Glomerular endothelial cell (primary cell): ENCODE measurements at places on chromosomes 11 and 22. TPM values are rescaled to one million over a fixed set of nuclear protein-coding genes. Genes with fewer than 3 reads are reported as not detected.

DNA sequence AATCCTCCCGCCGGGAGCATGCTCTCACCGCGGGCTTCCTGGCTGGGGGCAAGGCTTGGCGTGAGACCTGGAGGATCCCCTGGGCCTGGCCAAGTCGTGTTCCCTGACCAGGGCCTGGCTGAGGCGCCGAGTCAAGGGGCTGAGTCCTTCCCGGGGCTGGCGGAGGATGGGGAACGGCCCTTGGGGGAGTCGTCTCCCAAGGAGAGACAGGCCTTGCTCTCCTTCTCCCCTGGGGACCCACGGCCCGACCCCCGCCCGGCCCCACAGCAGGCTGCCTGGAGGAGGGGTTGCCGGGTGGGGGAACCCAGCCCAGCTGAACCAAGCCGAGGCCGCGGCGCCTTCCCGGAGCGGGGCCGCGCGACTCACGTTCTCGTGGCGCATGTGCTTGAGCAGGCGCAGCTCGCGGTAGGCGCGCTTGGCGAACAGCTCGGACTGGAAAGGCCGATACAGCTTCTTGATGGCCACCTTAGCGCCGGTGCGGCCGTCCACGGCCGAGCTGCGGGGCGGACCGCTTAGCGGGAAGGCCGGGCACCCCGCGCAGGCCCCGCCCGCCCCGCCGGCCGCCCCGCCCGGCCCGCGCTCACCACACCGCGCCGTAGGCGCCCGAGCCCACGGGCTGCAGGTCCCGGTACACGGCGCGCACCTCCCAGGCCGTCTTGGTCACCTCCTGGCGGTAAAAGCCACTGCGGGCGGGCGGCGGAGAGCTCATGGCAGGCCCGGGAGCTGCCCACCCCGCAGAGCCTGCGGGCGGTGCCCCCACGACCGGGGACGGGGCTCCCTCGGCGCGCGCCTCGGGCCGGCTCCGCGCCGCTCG is 475 bp downstream of the MAPK12 start:
- DNase-seq: no peak

DNA sequence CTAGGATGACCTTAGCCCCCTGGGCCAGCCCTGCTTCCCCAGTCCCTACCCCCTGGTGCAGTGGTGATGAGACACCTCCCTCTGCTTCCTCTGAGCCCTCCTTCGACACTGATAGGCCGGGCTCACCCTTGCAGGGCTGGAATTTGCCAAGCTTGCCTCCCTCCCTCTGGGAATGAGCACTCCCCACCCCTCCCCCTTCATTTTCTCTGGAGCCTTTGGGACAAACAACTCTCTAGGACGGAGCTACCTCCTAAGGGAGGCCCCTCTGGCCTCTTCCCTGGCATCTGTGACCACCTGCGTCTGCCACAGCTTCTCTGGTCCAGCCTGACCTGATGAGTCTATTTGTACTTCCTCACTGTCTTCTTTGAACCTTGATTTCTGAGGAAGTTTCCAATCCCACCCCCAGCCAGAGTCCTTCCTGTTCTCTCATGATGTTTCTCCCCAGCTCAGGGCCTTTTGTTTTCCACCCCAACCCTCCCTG is 53.3 kb upstream of the ADA2 start:
- DNase-seq: no peak

DNA sequence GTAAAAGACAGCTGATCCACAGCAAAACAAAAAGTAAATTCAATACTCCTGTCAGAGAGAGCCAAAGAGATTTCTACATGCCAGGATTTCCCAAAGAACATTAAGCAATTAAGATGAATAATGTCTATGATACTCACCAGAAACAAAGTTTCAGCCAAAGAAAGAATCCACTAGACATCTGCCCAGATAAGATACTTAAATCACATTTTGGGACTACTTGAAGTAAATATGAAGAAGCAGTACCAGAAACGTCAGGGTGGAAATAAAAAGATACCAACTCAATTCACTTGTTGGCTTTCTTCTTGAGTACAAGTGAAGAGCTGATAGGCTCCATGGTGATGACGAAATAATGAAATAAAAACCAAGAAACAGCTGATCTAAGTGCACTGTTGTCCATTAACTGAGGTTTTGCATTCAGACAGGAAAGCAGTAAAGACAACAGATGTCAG is 31.6 kb upstream of the ARHGAP32 start:
- no peak for DNase-seq

DNA sequence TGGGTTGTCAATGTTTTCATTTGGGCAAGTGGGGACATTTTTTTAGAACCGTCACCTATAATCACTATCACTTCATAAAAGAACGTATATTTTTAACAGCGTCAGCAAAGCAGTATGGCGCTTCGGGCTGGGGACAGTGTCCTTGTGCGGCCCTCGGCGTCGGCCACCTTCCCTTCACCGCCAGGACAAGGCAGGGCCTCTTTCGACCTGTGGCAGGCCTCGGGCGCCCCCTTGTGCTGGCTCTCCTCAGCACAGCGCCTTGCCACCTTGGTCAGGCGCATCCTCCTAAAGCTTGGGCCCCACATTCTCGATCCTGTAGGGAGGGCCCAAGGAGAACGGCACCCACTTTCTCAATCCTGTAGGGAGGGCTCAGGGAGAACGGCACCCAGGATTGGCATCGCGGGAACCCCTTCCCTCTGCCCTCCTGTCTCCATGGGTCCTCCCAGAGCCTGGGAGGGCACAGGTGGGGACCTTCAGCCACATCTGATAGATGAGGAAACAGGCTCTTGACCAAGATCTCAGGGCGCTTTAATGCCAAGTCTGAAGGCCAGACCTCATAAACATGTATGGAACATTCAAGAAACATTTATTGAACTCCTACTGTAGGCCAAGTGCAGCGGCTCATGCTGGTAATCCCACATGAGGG is 11.5 kb upstream of the FADD start:
- no peak for DNase-seq

DNA sequence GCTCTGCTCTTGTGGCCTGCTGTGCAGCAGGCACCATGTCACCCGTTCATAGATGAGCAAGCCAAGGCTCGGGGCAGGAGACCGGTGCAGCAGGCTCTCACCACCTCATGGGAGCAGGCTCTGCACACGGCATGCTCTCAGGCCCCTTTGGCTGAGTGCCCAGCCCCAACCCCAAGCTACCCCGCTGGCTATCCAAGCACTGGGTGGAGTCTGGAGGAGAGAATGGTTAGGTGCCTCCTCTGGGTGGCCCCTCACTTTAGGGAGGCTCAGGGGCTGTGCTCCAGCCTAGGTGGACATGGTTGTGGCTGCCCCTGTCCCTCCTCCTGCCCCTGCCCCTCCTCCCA is 199.9 kb downstream of the IGLL1 start:
- no peak for DNase-seq

Gene SCGB2A2
- not detected in 2 replicates for total RNA-seq

Gene NXPE4
- not detected in 2 replicates for total RNA-seq

Gene PKNOX2
- 0.29 and 0.76 TPM in 2 replicates for total RNA-seq

DNA sequence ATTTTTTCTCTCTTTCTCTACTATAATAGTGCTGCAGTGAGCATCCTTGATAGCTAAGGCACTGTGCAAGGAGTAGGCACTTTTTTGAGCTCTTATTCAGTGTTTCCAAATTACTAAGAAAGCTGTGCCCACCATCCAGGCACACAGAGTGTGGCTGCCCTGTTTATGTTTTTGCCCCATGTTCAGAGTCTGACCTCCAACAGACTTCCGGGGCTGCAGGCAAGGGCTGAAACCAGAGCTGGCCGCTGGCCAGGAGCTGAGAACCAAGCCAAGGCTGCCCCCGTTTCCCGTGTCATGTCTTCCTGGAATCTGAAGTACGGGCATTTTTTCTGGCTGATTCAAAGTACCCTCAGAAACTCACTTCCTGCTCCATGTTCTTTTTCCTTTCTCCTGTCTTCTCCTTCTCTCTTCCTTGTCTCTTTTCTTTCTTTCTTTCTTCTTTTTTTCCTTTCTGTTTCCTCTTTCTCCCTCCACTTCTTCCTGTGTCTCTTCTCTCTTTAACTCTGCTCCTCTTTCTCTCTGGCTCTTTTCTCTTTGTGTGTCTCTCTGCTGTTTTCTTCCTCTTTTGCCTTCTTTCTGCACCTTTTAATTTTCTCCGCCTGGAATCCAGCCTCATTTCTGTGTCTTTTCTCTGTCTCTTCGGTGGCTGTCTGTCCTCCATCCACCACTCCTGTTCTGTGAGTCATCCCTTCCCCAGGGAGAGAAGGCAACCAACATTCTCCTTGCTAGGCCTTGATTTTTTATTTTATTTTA is 17.0 kb upstream of the KCTD14 start:
- no peak for DNase-seq

Gene POU2F3
- 2.2 TPM in 1 of 2 replicates, not detected in the other for total RNA-seq

GRCh38 chr22:20180640-20181039 is 29.8 kb upstream of the CCDC188 start:
- DNase-seq: no peak

- DNase-seq: no peak
These were observed 928 bp downstream of the FBXO7 start for GRCh38 chr22:32475468-32476010.

Gene OR51B5
- total RNA-seq: not detected in 2 replicates

Gene SYCE3
- total RNA-seq: 1.7 and 2.6 TPM in 2 replicates

GRCh38 chr22:40890881-40891280 is 29.0 kb upstream of the DNAJB7 start:
- DNase-seq: no peak

DNA sequence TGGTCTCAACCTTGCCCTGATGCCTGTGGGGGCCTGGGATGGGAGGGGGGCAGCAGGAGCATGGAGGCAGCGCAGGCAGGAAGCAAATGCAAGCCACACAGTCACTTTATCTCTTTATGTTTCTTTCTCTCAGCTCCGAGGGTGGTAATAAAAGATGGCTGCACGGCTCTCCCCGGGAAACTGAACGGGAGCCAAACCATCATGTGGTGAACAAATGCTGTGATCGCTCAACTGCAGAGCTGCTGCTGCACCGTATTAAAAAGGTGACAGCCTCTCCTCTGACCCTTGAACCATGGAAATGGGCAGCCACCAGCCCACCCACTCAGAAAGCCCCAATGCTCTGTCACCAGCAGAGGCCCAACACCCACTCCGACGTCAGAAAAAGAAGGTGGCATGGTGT is 110.0 kb downstream of the TIMP3 start:
- no peak for DNase-seq

- no peak for DNase-seq
These were observed 43.8 kb downstream of the TRIOBP start for GRCh38 chr22:37740455-37741311.

- peak; percentile 93 for DNase-seq
These were observed 26.9 kb downstream of the PICALM start for GRCh38 chr11:86041975-86042378.

GRCh38 chr11:120257346-120257745 is 17.4 kb downstream of the POU2F3 start:
- no peak for DNase-seq

GRCh38 chr11:109963101-109963500 is 130.1 kb upstream of the ZC3H12C start:
- no peak for DNase-seq

Gene GRM5
- 0.05 and 0.47 TPM in 2 replicates for total RNA-seq
